ENCODE measurements at places on chromosomes 2 and 18.

GRCh38 chr2:188628989-188629752 is 337.5 kb downstream of the GULP1 start:
- no peak for DNase-seq

DNA sequence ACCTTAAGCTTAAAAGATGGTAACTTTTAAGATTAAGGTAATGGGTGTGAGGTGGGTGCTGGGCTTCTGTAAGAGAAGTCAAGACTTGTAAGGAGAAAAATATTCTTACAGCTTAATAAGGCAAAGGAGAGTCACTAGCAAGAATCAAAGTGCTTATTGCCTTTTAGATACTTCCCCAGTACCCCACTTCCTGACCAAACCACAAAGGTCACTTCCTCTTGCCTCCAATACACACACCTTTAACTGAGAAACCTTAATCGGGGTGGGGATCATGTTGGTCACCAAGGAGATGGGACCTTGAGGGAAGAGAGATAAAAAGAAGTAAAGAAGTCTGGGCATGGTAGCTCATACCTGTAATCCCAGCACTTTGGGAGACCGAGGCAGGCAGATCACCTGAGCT is 10.6 kb upstream of the ATG16L1 start:
- DNase-seq: no peak

DNA sequence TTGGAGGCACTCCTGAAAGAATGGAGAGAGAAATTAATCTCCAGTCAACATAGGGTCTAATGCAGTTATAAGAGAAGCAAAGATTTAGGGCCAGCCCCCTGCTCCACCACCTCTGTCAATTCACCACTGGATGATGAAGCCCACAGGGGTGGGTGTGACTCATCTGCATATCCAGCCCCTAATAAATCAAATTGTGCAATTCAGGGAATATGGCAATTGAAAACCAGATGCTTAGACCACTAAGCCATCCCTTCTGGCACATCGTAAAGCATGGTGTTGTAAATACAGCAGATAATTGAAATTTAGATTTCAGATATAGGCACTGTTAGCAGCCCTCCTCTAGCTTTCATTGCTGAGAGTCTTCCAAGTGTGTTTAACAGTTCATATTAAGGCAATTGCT is 541.4 kb downstream of the PARD3B start:
- no peak for DNase-seq

GRCh38 chr2:231138699-231139098 is 13.9 kb upstream of the HTR2B start:
- no peak for DNase-seq

GRCh38 chr2:9556121-9556743 is 602 bp upstream of the ADAM17 start:
- DNase-seq: no peak

DNA sequence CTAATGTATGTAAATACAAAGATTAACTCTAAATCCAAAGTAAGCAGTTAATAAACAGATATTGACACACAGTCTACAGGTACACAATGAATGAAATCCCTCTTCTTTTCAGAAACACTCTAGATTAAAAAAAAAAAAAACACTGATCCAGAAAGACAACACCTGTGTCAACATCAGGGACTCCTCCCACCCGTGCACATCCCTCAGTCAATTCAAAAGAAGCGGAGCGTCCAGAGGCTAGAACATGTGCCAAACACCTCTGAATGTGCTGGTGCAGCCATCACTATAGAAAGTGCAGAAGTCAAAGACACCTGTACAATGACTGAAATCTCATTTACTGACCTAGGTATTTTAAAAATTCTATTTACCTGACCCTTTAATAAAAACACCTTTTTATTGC is 622.6 kb upstream of the ID2 start:
- DNase-seq: no peak

DNA sequence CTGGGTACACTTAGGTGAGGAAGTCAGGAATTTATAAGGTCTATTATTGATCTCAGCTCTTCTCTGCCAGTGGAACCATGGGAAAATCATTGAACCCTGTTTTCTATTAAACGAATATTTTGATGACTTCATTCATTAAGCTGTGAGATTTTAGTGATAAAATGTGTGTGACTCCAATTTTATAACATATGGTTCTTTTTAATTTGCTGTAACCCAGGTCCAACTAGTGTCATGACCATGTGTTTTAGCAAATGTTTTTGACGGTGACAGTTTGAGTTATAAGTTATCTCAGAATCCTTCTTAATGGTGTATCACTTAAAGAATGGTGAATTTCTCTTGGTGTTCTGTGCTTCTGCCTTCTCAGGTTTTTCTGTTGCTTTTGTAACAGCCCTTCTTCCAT is 213.1 kb downstream of the MCFD2 start:
- DNase-seq: no peak

GRCh38 chr2:105327690-105328089 is 1.8 kb downstream of the TGFBRAP1 start:
- no peak for DNase-seq

DNA sequence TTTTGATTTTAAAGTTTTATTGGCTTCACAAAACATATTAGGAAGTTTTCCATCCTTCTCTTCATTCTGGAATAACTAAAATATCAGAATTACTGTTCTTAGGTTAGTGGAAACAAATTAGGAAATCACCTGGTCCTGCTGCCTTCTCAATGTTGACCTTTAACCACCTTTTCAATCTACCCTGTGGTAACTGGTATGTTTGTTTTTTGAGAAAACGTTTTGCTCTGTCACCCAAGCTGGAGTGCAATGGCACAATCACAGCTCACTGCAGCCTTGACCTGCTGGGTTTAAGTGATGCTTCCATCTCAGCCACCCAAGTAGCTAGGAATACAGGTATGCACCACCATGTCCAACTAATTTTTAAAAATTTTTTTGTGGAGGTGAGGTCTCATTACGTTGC is 28.4 kb downstream of the ACYP2 start:
- no peak for DNase-seq

DNA sequence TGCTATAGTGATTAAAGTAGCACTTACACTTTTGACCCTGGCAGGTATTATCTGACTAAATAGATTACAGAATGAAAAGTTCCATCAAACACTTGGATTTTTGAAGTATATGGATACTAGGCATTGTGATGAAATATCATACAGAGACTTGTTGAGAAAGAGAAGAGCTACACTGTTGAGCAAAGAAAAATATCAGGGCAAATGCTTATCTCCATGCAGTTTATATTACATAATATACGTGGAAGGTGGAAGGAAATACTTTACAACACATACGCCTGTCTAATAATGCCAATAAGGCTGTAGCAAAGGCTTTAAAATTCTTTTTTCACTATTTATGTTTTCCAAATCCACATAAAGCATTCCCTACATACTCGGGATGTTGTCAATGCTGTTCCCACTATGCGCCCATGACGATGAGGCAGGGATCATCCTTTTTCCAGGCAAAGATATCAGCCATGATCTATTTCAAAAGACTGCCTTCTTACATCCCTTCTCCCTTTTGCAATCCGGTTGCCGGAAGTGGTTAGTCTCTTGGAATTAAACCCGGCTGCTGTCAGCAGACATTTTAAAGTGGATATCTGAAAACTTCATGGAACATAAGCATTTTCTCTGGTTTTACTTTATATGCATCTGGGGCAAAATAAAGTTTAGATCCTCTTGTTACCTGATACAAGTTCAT is 92.6 kb upstream of the ITGA4 start:
- no peak for DNase-seq

DNA sequence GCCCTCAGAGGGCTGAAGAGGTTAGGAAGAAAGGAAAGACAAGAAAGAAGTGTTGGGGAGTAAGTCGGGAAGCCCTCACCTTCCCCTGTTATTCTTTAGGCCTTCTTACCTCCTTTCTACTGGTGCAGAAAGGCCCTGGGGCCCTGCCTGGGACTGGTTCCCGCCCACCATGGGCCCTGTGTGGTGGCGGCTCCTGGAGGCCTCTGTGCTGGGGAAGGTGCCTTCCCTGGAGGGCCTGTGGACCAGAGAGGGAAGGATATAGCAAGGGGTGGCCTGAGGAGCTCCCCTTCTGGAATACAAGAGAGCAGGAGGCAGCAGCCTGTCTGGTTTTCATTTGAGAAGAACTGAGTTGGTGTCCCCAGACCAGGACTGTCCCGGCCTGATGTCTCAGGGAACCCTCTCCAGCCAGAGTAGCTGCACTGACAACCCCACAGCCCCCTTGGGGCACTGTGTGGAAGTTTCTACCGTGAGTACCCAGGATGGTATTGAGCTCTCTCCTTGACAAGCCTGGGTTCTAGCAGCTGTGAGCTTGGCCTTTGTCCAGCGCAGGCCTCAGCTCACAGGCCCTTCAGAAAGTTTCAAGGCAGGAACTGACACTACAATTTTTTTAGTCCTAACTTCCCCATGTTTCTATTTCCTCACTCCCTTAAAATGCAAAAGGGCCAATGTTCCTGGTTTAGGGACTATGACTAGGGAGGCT is 47.1 kb downstream of the EFR3B start:
- no peak for DNase-seq

- DNase-seq: no peak
These were observed 52.6 kb downstream of the PPP4R1 start for GRCh38 chr18:9561759-9562158.

DNA sequence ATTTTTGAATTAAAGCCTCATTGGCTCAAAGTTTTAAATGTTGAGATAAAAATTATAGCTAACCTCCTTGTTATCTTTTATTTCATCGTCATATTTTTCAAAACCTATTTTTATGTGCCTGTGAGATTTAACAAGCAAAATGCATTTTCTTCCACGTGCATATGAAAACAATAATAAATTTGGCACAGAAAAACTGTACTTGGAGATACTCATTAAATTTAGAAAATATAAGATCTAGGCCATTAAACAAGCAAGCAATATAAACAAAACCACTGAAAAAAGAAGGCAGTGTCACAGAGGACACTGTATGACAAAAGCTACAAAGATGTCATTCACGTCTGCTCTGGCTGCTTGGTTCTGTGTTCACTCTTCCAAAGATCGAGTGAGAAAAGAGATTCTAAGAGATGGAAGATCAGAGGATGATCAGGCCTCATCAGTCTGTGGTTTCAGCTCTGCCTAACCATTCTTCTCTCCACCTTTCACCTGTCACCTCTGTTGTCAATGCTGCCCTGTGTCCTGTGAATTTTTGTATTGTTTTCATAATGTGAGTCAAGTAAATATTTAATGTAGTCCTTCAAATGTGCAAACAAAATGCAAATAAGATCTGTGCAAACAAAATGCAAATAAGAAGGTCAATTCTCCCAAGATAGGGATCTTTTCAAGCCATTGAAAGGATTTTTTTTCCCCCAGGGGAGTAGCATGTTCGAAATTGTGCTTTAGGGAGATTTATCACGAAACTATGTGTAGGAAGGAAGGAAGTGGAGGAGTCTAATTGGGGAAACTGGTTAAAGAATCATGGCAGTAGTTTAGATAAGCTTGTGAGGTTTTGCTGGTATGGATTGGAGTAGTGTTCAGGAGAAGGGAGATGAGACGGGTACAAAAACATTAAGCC is 138.7 kb upstream of the RBMS1 start:
- no peak for DNase-seq

- DNase-seq: no peak
These were observed 83.5 kb downstream of the EIPR1 start for GRCh38 chr2:3294069-3294468.

GRCh38 chr2:17813010-17813741 is 3.1 kb upstream of the MSGN1 start:
- no peak for DNase-seq

DNA sequence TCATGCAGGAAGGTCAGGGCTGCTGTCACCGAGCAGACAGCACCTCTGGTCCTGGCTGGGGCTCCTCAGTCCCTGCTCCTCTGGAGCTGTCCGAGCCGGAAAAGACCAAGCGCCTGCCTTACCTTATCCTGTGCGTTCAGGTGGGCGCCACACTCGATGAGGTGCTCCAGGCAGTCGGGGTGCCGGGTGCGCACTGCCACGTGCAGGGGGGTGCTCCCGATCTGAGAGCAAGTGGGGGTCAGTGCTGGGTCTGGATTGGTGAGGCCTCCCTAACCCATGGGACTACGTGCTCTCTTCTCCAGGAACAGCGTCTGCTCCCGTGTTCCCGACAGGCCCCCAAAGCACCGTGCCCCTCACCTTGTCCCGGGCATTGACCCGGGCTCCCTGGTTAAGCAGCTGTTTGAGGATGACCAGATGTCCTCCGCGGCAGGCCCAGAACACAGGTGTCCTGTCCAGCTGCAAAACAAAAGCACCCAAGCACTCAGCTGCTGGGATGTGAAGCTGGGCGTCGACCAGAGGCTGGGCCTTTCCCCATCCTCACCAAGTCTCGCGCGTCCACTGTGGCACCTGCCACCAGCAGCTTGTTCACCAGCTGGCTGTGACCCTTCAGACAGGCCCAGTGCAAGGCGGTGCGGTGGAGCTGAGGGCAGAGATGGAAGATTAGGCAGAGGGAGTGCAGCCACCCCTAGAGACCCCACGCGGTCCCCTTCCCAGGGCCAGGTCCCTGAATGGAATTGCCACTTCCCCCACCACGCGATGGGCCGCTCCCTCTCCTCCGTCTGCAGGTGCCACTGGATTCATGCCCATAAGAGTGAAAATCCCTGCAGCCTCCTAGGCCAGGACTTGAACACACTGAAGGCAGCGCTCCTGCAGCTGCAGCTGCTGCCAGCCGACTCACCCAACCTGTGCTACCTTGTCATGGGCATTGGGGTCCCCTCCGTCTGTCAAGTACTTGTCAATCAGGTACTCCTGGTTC is 3.7 kb downstream of the ANKRD23 start:
- no peak for DNase-seq

GRCh38 chr2:230714136-230714480 is 1.5 kb downstream of the CAB39 start:
- no peak for DNase-seq

GRCh38 chr2:218427741-218428140 is 8.8 kb downstream of the VIL1 start:
- no peak for DNase-seq

DNA sequence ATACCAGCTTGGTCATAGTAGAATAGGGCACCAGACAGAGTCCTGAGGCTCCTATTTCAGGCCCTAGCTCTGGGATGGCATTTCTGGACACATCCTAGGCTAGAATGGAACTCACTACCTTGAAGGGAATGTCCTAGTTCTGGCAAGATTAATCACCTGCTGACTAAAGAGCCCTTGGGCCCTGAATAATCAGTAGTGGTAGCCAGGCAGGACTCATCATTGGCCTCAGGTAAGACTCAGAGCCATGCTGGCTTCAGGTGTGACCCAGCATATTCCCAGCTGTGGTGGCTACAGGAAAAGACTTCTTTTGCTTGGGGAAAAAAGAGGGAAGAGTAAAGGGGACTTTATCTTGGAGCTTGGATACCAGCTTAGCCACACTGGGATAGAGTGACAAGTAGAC is 131.0 kb upstream of the SRD5A2 start:
- no peak for DNase-seq

- peak; percentile 48 for DNase-seq
These were observed 649.1 kb downstream of the NYAP2 start for GRCh38 chr2:226048611-226049010.

DNA sequence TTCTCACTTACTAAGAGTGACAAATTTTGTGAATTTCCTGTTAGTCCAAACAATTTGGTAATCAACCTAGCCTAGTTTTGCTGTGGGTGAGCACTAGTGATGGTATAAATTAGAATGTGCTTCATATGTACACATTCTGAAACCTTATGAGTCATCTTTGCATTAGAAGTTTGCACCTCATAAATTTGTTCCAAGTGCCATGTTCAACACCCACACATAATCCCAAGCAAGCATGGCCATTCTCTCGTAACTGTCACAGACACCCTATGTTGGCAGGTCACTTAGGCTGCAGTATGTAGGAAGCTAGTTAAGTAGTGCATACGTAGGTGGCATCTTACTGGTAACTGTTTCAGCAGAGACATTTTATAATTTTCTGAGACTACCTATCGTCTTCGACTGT is 46.9 kb downstream of the NAB1 start:
- no peak for DNase-seq

- DNase-seq: no peak
These were observed 505.4 kb downstream of the BCL11A start for GRCh38 chr2:60047944-60048525.
